ENCODE measurements at places on chromosomes 2 and 18. TPM values are rescaled to one million over a fixed set of nuclear protein-coding genes. Genes with fewer than 3 reads are reported as not detected.
A peak's percentile ranks its signal among the peaks of the same experiment; 100 is the strongest.

GALNT5 gene
- total RNA-seq = 73.6 TPM

VSNL1 gene
- 0.28 TPM for total RNA-seq

EPG5 gene
- 104 TPM for total RNA-seq

PMAIP1 gene
- 14.0 TPM for total RNA-seq

TCF23 gene
- not detected for total RNA-seq

ERBB4 gene
- not detected for total RNA-seq

RGPD4 gene
- total RNA-seq = not detected

PKDCC gene
- total RNA-seq = 55.6 TPM

NABP1 gene
- 141 TPM for total RNA-seq

BOLL gene
- total RNA-seq = not detected

LYG2 gene
- total RNA-seq = not detected

ST8SIA3 gene
- total RNA-seq = not detected

DNA sequence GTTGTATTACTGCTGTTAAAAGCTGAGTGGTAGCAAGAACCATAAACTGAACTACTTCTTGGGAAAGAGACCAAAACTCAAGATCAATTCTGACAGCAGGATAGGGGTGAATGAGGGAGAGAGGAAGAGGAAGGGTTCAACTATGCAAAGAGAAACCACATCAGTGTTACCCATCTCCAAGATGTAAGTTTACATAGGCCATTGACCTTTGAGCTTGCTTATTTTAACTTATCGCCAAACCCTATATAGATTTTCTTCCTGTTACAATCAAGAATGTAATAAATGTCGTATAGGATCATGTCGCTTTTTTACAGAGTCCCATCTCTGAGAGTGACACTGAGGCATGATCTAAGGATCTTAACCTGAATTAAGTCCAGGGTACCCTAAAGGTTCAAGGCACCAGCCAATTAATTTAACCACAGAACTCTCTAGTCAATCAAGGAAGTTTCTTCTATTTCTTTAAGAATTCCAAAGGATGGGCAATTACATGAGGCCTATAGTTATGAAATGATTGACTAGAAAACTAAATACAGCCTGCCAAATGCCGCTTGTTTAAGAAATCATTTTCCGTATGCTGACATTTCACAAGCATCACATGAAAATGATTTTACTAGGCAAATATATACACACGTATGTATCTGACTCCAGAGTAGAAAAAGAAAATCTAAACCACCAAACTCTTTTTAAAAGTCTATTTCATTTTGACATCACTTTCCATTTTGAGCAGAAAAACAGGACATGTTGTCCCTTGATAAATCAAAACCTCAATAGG, 11.8 kb downstream of the RND3 start:
- H3K27me3 ChIP-seq = no peaks in the 10 kb centered on the region
- H3K4me1 ChIP-seq = peaks cover 14% of the 10 kb centered on the region
- DNase-seq = peak; percentile 23
- H3K27ac ChIP-seq = peak overlapping the region; percentile 49
- H3K36me3 ChIP-seq = peaks cover 51% of the 10 kb centered on the region

DNA sequence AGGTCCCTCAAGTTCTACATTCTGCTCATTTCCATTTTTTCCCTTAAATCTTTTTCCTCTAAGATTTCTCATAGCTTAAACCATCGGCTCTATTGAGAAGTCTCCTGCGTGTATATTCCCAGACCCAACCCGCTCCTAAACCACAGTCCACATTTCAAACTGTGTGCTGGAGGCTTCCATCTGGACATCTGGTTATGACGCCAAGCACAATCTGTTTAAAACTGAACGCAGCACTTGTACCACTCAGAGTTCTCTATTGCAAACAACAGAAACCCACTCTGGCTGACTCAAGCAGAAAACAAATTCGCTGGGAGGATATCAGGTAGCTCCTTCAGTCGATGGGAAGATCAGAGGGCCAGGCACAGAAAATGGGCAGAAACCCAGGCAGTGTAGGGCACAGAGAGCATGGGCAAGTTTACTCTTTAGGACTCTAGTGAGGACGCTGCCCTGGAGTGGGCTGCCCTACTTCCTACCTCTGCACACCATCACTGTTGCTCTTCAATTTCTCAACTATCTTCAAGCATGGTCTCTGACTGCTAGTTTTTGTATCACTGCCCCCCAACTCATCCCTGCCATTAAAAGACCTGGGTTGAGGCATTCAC, 5.6 kb upstream of the EML4 start:
- no peaks in the 10 kb centered on the region for H3K27me3 ChIP-seq
- H3K27ac ChIP-seq = peak overlapping the region; percentile 69
- H3K36me3 ChIP-seq = no peaks in the 10 kb centered on the region
- H3K4me1 ChIP-seq = peaks cover 6% of the 10 kb centered on the region

- peaks cover 2% of the 10 kb centered on the region for H3K4me1 ChIP-seq
- H3K4me3 ChIP-seq = no peak overlapping the region
- H3K27ac ChIP-seq = no peak overlapping the region
Observed at GRCh38 chr2:99451280-99451679, 38.5 kb downstream of the REV1 start.

DNA sequence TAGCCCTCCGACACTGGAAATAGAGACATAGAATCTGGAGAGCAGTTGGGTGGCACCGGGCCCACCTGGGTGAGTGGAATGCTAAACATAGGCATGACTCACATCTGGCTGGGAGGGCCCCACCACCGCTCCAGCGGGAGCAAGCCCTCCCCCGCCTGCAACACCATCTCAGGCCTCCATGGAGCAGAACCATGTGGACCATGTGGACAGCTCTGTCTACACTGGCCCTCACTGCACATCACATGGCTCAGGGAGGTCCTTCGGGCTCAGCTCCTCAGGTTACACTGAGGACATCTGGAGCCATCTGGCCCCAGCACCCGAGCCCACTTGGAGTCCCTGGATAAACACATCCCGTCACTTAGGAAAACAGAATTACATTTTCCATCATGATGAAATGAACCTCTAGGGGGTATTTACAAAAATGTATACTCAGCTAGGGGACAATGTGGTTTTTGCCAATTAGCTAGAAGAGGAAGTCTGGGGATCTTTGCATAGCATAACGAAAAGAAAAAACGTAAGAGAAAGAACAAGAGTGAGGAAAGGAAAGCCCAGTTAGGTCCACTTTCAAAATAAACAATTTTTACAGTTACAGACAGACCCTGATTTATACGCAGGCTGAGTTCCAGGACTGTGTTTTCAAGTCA, 30.7 kb upstream of the MLPH start:
- peak overlapping the region; percentile 27 for H3K27ac ChIP-seq
- no peaks in the 10 kb centered on the region for H3K36me3 ChIP-seq
- H3K4me3 ChIP-seq = no peak overlapping the region
- peak; percentile 96 for DNase-seq
- H3K4me1 ChIP-seq = peaks cover 31% of the 10 kb centered on the region
- no peaks in the 10 kb centered on the region for H3K27me3 ChIP-seq

GRCh38 chr2:182509-183122, 81.2 kb downstream of the SH3YL1 start:
- no peak overlapping the region for H3K4me3 ChIP-seq
- no peaks in the 10 kb centered on the region for H3K27me3 ChIP-seq
- H3K27ac ChIP-seq = no peak overlapping the region
- DNase-seq = no peak
- no peaks in the 10 kb centered on the region for H3K4me1 ChIP-seq
- H3K36me3 ChIP-seq = no peaks in the 10 kb centered on the region

GRCh38 chr18:34972765-34973414, 68.3 kb upstream of the MAPRE2 start:
- peaks cover 25% of the 10 kb centered on the region for H3K27me3 ChIP-seq
- H3K4me1 ChIP-seq = no peaks in the 10 kb centered on the region
- H3K4me3 ChIP-seq = no peak overlapping the region
- no peak for DNase-seq
- no peaks in the 10 kb centered on the region for H3K36me3 ChIP-seq

DNA sequence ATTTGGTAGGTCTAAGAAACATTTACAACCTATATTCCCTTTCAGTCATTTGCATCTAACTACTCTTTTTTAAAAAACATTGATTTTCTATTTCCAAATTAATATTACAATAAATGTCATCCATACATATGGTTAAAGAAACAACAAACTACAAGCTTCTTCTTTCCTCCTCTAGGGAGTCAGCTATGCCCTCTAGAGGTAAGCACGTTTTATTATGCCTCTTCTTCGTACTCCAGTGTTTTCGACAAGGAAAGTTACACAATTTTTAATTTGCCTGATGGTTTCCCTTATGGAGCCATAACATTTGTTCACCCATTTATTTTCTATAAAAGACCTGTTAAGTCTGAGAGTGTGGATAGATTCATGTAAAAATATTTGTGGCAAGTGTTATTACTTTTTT, 183.4 kb upstream of the CDH7 start:
- no peak overlapping the region for H3K4me3 ChIP-seq
- H3K27me3 ChIP-seq = no peaks in the 10 kb centered on the region
- no peak overlapping the region for H3K27ac ChIP-seq
- no peaks in the 10 kb centered on the region for H3K4me1 ChIP-seq

DNA sequence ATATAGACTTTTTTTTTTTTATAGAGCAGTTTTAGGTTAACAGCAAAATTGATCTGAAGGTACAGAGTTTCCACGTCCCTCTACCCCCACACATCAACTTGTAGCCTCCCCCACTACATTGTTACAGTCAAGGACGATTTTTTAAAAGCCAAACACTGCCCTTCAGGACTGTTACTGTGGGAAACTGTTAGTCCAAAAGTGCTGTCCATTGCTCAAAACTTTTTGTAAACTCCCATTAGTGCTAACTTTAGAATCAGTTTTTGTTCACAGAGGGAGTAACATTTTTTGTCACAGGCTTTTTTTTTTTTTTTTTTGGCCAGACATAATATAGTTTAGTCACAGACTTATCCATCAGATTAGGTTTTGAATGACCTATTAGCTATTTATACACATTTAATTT, 24.1 kb downstream of the ELP2 start:
- H3K27ac ChIP-seq = peak overlapping the region; percentile 97
- peaks cover 23% of the 10 kb centered on the region for H3K4me1 ChIP-seq
- no peaks in the 10 kb centered on the region for H3K27me3 ChIP-seq
- peak; percentile 13 for DNase-seq

DNA sequence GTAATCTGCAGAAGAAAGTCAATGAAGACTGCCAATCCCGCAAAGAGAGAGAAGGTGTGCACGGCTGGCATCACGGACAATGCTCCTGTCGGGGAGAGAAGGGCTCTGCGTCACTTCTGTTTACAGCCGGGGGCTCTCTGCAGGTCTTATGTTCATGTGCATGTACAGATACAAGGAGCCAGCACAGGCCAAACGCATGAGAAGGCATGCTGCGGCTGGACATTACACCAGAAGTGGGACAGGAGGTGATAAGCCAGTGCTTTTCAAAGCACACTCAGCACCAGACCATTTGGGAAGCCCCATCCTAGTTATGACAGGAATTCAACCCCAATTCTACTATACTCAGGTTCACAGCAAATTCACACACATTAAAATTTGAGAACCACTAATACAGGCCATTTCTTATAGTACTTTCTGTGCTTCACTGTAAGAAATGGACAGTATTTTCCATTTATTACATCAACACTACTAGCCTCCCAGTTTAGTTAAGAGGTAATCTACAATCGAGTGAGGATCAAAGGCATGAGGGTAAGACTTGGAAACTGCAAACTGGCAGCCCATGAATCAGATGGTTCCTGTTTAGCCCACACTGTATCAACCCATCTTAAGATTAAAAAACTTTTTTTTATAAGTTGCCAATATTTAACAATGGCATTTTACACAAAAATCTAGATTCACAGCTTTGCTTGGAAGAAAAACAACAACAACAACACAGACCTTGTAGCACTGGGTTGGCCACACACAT, 38.2 kb downstream of the RMC1 start:
- no peaks in the 10 kb centered on the region for H3K4me1 ChIP-seq
- DNase-seq = no peak
- no peaks in the 10 kb centered on the region for H3K27me3 ChIP-seq
- H3K36me3 ChIP-seq = peaks cover 63% of the 10 kb centered on the region
- H3K4me3 ChIP-seq = no peak overlapping the region

DNA sequence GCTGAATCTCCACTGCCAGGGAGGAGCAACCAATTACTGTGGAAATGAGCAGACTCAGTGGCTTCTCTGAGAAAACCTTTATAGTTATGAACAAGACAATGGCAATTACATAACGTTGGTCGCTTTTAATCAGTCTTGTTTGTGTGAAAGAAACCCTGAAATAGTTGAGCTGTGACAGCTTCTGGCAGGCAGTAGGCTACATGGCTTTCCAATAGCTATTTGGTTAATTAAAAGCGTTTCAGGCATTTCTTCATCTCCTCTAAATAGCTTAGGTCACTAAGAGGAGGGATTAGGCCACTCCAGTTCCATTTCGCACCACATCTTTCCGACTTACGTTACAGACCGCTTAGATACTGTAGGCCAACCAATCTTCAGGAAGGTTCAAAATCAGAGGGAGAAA, 794.4 kb upstream of the ID2 start:
- H3K27me3 ChIP-seq = no peaks in the 10 kb centered on the region
- no peak for DNase-seq
- H3K4me1 ChIP-seq = no peaks in the 10 kb centered on the region
- H3K36me3 ChIP-seq = no peaks in the 10 kb centered on the region
- H3K4me3 ChIP-seq = no peak overlapping the region

GRCh38 chr2:138415985-138416384, 85.6 kb upstream of the SPOPL start:
- DNase-seq = peak; percentile 33
- H3K4me1 ChIP-seq = no peaks in the 10 kb centered on the region
- no peak overlapping the region for H3K4me3 ChIP-seq
- no peaks in the 10 kb centered on the region for H3K27me3 ChIP-seq
- H3K27ac ChIP-seq = no peak overlapping the region

DNA sequence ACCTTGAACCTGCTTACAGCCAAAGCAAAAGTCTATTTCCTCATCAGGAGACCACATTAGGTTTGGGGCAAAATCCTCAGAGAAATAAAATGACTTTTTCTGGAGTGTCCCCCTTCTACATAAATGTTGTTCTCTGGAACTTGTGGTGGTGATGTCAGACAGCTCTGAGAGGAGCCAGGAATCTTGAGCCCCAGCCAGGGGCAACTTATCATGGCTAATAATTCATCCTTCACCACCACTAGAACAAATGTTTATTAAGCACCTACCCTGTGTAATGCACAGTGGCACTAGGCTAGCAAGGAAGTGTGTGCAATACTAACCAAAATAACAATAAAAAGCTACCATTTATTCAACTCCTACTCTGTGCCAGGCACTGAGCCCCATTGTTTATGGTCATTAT, 9.0 kb upstream of the BMP10 start:
- peaks cover 7% of the 10 kb centered on the region for H3K4me1 ChIP-seq
- DNase-seq = no peak
- no peak overlapping the region for H3K27ac ChIP-seq
- no peaks in the 10 kb centered on the region for H3K27me3 ChIP-seq

DNA sequence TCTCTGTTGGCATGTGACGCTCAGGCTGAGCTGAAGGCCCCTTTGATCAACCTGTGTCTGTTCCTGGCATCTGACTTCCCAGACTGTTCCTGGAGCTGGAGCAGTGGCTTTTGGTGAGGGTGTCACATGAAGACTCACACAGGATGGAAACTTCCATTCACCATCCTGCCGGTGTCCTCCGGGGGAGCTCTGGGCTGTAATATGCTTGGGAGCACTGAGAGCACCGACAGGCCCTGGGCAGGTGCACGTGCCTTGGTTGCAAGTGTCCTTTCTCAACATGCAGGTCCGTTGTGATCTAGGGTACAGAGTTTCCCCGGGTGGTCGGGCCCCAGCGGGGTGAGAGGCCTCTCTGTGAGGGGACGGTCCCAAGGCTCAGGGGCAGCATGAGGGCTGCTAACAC, 24.8 kb upstream of the GBX2 start:
- DNase-seq = no peak
- no peaks in the 10 kb centered on the region for H3K36me3 ChIP-seq
- no peak overlapping the region for H3K27ac ChIP-seq
- peaks cover 16% of the 10 kb centered on the region for H3K27me3 ChIP-seq
- no peaks in the 10 kb centered on the region for H3K4me1 ChIP-seq
- no peak overlapping the region for H3K4me3 ChIP-seq
